ENCODE measurements at places on chromosomes 5 and 9.

DNA sequence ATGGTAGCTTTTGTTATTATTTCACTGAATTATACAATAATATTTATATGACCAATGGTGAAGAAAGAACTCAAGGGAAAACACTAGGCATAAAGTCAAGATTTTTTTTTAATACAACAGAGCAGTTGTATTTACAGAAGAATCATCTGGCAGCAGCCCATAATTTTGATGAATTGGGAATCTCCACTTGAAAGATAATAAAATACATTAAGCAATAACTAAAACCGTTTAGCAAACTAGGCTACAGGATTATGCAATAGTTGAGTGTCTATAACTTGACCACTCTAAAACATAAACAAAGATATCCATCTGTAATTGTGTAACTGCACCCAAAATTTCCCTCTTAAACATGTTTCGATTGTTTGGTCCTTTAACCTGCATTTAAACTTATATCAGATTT is 80.8 kb downstream of the SNCAIP start:
- no peak for DNase-seq

DNA sequence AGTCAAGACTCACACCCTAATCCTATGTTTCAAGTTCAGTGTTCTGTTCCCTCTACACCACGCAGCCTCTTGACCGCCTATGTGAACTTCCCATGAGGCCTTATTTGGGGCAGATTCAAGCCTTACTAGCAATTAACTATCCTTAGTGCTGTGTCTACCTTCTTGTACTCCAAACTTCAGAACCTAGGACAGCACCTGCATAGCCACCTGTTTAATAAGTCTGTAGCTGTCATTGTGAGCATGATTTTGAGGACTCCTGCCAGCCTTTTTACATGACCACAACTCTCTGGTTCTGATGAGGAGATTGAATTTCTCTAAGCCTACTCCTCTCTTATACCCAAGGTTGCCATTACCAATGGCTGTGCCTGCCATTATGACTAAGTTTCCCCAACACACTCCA is 50.8 kb upstream of the PCSK1 start:
- DNase-seq, result no peak

GRCh38 chr5:17218353-17219005 is 1.0 kb downstream of the BASP1 start:
- DNase-seq, result no peak

DNA sequence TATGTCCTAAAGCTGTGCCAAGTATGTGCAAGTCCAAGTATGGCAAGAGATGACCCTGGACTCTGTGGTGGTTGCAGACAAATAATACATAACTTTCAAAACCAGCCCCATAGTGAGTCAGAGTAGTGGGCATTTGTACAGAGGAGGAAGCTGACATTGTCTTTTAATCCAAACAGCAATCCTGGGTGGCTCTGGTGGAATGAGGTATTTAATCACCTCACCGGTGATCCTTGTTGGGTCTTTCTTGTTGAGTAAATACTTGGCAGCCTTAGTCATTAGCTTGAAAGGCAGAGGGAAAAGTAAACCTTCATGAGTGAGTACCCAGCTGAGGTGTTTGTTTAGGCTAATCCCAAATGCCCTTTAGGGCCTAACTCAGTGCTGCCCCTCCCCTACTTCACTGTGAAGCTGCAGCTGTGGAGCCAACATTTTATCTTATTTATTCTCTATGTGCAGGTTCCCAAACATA is 148.7 kb upstream of the SLC12A2 start:
- no peak for DNase-seq

DNA sequence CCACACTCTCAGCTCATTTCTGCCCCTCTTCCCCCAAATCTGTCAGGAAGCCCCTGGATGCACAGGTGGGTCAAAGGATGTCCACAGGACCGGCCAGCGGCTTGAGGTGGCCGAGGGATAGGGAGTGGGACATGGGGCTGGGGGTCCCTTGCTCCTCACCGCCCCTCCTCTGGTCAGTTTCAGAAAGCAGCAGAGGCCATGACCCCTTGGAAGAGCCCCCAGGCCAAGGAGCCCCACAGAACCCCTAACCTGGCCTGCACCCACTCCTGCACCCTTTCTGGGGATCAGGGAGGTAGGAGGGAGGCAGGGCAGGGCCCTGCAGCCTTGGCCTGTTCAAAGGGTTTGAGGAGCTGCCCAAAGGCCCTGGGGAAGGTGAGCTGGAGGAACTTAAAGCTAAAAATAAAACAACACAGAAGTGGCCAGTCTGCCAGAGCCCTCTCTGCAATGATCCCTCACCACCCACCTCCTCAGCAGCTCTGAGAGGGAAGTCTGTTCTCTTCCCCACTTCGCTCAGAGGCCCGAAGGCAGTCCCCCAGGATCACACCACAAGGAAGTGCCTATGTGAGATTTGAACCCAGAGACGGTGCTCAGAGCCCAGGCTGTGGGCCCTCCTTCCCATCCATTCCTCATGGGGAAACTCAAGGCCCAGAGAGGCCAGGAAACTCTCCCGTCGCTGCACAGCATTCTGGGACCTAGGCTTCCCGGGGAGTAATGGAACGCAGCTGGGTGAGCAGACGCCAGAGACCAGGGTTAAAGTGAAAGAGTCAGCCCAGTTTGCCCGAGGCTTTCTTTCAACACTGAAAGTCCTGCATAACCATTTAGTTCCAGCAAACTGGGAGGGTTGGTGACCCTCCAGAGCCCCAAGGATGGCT is 910 bp downstream of the ENG start:
- DNase-seq, result no peak

DNA sequence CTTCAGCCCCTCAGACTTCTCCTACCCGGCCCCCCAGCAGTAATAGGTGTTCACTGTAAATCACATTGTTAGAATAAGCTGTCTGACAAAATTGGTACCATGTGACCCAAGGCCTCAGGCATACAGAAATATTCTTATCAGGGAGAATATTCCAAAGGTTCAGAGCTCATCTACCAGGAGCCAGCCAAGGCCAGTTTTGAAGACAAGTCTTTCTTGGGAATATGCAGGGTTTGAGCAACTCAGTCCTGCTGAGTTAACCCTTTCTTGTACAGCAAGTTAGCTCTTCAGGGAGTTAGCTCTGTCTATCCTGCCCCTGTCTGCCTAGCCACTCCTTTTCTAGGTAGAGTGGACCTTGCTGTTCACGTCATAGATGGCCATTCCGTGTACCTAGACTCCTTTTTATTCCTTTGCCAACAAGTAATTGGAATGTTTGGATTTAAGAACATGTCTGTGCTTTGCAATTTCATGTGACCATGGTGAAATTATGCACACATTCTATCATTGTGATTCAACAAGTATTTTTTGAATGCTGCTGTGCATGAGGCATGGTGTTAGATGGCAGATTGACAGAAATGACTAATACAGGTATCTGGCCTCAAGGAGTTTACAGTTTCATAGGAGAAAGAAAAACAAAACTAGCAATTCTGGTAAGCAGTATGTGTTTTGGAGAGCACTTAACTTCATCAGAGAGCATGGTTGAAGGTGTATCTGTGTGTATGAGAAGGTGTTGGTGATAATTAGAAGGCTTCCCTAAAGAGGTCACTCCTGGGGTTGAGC is 22.6 kb downstream of the TGFBR1 start:
- no peak for DNase-seq

DNA sequence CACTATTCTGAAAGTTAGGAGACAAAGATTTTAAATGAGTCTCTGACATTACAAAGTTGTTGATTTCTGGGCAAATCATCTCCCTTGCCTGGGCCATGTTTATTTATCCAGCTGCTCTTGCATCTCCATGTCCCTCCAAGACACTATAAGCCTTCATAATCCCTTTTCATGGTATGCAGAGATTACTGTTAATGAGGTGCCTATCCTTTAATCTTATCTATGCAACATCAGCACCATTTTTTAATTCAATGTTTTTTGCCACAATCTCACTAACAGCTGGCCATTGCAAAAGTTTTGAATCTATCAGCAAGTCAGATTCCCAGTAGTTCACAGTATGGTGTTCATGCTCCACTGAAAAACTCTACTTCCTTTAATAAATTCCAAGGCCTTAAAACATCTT is 108.5 kb upstream of the PTPRD start:
- DNase-seq, result no peak
